IPS DF 6.9 (cell line): ENCODE measurements at places on chromosomes 1 and 21.

DNA sequence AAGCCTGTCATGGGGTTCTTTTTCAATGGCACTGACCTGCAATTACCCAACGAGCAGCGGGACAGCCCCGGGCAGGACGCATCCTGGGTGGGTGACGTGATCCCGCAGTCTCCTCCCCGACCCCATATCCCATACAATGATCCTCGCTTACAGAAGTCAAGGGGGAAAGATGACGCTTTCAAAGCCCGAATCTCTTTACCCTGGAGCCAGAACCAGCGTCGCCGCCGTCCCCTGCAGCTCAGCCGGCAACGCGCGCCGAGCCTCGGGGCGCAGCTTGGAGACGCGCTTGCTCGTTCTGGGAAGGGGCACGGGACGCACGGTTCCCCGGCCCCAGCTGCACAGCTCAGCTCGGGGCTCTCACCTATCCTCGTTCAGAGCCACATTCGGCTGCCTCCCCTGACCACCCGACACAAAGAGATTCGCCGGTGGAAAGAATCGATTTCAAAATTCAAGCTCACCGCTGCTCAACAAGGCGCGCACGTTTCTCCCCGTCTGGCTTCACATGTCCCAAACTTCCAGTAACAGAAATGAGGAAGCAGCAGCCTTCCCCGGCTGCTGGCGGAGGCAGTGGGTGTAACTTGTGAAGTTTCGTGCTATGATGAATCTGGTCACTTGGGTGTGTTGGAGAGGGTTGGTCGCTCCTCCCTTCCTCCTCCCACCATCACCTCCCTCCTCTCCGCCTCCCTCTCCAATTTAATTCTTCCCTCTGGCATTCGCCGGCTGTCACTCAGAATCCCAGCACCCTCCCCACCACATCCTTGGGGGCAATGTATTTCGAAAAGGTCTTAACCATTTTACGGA is at the start of gene TIAM1:
TSS of gene TIAM1 (minus strand) at position 582 of the 801 bp plus-strand sequence. CDS start 77,289 bp downstream, outside the sequence.
- peak; percentile 29 for DNase-seq

GRCh38 chr1:24195874-24196273 is 8.8 kb upstream of the IFNLR1 start:
- no peak for DNase-seq

- DNase-seq: no peak
These were observed 69.0 kb downstream of the HFM1 start for GRCh38 chr1:91335603-91336002.

- DNase-seq: no peak
These were observed 63.4 kb upstream of the RAB3GAP2 start for GRCh38 chr1:220335668-220336067.

- DNase-seq: peak; percentile 61
These were observed 104.7 kb downstream of the JAK1 start for GRCh38 chr1:64861611-64862010.

DNA sequence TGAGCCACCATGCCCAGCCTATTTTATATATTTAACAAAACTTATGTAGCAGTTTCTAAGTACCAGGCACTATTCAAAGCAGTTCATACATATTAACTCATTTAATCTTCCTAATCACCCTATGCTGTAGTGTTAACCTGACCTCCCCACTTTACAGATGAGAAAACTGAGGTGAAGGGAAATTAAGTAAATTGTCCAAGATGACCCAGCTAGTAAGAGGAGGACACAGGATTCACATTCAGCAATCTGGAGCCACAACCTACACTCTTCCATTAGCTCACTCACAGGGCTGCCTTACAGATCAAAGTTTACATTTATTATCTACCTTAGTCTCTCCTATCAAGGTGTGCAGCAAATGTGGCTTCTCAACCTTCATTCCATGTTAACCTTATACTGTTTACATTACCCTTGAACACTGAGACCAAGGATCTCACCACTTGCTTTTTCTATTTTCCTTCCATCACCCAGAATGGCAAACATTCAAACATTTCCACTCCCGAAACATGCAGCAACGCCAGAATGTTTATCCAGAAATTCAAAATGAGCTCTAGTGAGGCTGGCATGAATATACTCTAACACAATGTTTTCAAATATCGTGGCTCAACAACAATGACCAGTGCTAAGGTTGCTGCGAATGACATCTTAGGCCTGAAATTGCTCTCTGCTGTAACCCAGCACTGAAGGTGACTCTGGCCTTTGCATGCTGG is 24.5 kb downstream of the HIVEP3 start:
- no peak for DNase-seq

DNA sequence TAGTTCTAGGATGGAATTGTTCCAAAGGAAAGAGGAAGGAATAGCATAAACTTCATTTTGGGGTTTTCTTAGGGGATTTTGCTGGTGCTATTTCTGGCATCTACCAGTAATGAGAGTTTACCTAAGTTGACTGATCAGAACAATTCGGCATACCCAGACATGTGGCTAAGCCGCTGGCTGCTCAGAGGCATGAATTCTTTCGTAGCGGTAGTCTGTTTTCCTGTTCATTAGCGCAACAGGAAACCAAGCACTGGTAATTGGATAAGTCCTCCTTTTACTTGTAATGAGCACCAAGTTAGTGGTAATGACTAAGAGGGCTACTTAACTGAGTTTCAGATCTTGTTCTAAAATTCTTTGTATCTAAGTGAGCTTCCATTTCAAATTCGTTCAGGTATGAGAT is 38.6 kb downstream of the C21orf91 start:
- DNase-seq: no peak

DNA sequence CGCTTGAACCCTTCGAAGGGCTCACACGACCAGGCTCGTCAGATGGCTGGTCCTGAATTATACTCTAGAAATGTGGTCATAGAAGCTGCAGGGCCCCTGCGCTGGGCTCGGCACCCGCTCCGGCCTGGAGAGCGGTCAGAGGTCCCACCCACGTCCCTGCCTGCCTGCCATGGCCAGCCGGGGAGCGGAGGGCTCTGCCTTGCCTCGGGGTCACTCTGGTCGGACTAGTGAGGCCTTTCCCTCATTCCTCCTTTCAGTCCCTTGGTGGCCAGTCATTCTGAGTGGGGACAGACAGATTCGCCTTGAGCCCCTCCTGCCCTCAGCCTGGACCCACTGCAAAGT is 529 bp upstream of the MARCKSL1 start:
- DNase-seq: no peak

DNA sequence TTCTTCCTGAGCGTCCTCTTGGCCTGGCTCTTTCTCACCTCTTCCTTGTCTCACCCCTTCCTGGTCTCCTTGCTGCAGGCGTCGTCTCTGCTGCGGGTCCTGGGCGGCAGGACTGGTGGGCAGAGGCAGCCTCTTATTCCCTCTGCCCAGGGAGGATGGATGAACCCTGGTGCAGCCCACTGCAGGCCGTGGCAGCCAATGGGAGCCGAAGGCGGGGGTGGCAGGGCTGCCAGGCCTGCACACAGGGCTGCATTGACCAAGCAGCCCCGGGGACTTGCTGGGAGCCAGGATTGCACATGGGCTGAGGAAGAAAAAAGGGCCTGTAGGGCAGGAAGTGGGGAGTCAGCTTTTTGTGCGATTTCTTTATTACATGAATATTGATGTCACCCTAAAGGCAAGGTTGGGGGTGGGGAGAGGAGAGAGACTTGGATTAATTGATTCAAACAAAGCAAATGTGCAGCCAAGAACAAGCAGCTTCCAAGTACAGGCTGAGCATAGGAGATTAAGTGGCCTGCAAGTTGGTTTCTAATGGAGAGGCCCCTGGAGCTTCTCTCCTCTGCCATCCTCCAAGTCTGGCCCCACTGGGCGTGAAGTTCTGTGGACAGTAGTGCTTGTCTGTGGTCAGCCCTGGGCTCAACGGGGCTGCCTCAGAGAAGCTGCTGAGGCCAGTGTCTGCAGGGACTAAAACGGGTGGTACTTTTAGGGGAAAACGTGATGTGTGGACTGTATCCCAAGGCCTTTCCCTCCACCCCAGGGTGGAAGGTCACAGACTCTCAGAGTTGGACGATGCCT is at the start of gene S100B:
TSS of gene S100B (minus strand) at position 108 of the 792 bp plus-strand sequence. CDS start 2,667 bp downstream, outside the sequence.
- no peak for DNase-seq

DNA sequence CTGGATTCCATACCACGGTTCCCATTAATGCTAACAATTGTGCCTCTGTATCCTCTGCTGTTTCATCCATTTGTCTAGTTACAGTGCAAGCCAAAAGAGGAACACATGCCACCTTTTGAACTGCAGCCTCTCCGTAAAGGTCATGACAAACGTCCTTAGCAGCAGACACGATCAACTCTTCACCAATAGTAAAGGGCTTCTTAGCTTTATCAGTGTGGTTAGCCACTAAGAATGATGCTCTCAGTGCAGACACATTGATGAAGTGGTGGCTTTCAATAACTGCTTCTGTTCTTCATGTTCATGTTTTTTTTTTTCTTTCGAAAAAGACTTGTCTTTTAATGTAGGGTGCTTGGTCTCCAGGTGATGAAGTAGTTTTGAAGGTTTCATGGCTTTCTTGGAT is 14.3 kb downstream of the XPR1 start:
- DNase-seq: no peak

- no peak for DNase-seq
These were observed 329.5 kb upstream of the DUSP10 start for GRCh38 chr1:222071387-222071786.

DNA sequence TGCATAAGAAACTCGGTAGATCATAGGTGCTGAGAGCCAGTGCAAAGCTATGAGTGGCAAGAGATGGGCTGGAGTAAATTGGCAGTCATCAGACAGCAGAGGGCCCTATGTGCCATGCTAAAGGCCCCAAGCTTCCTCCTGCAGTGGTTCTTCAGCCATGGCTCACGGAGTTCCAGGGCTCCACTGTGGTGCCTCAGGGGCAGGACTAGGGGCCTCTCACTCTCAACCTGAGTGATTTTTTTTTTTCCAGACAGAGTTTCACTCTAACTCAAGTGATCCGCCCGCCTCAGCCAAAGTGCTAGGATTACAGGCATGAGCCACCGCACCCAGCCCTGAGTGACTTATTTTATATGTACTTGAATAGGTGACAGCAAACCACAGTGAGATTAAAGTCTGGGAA is 10.4 kb upstream of the GJA8 start:
- peak; percentile 9 for DNase-seq

- no peak for DNase-seq
These were observed 12.5 kb downstream of the CELA2B start for GRCh38 chr1:15488371-15488770.

DNA sequence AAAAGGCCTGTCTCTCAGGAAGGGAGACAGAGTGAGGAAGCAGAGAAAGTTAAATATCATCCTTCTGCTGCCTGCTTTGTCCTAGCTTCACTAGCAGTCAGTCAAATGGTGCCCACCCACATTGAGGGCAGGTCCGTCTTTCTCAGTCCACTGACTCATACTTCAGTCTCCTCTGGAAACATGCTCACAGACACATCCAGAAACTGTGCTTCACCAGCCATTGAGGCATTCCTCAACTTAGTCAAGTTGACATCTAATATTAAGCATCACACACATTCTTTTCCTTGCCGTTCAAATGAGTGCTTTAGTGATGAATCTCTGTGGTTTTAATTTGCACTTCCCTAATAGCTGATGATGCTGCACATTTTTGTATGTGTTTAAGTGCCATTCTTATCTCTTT is 777.8 kb upstream of the PRMT6 start:
- DNase-seq: no peak

DNA sequence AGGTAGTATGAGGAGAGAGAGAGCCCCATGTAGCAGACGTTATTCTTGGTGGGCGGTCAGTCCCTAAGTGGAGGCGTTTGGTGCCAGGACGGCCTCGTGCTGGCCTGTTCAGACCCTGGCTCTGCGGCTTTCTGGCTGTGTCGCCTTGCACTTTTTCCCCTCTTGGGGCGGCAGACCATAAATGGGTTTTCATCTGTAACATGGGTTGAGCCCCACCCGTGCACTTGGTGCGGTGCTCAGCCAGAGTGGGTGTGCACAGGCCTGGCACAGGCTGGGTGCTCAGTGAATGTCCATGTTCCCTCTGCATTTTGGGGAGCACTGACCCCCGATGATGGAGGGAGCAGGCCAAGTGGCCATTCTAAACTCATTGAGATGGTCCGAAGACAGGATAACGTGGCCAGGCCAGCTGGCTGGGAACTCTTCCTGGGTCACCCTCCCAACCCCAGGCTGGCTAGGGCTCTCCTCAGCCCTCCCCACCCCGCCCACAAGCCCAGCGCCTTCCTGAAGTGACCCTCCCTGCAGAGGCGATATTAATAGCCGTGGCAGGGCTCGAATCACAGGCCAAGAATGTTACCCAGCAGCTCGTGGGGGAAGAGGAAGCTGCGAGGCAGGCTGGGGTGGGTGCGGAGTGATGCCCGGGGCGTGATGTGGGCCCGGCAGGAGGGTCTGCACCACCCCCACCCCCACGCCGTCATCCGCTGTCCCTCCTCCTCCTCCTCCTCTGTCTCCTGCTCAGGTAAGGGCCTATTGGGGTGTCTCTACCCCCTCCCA is 78.5 kb downstream of the ARHGEF10L start:
- DNase-seq: no peak

DNA sequence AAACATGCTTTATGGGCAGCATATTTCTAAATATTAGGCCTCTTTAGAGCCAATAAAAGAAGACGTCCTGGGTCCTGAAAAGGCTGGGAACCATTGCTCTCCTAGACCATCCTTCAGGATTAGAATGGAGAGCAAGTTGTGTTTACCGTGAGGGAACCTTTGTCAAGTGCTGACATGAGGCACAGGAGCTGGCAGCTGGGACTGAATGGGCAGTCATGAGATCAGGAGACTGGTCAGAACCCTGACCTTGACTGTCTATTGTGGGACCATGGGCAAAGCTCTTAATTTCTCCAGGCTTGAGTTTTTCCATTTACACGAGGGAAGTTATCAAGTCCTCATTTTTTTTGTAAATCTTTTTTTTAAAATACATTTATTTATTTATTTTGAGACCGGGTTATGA is 5.2 kb downstream of the PFKFB2 start:
- no peak for DNase-seq

- DNase-seq: no peak
These were observed 17.9 kb downstream of the VWA5B1 start for GRCh38 chr1:20308569-20308968.

GRCh38 chr1:201905234-201905890 is 16.7 kb downstream of the SHISA4 start:
- DNase-seq: no peak

GRCh38 chr1:14923727-14924452 is 229.7 kb upstream of the TMEM51 start:
- DNase-seq: no peak

DNA sequence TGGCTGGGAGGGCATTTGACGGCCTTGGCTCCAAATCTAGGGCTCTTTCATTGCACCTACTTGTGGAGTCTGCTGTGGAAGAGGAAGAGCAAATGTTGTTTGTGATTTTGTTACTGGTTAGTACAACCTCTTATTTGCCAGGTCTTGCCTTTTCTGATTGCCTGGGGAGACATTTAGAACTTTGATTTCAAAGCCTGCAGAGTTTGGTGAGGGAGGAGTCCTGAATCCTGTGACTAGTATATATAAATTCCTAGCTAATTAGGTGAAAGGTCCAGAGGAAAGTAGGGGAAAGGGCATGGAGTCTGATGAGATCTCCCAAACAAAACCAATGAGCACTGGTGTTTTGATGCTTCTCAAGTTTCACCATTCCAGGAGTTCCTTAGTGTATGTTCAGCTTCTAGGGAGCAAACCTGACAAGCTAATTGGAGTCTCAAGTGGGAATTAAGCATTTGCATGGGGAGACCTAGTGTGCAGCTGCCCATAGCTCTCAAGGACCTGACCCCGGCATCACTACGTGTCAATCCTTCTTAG is 5.1 kb upstream of the HMGCS2 start:
- DNase-seq: no peak
